Activated CD8-positive, alpha-beta memory T cell treated with anti-CD3 and anti-CD28 coated beads, Interleukin-2, amount 10 ng/mL, durations not matched to agents 7 days and 5 days (primary cell): ENCODE measurements at places on chromosomes 2 and 18.
A peak's percentile ranks its signal among the peaks of the same experiment; 100 is the strongest.

- H3K4me3 ChIP-seq = no peak overlapping the region
- peaks cover 3% of the 10 kb centered on the region for H3K36me3 ChIP-seq
- no peak overlapping the region for H3K27ac ChIP-seq
- DNase-seq = no peak
- no peaks in the 10 kb centered on the region for H3K4me1 ChIP-seq
- peaks cover 2% of the 10 kb centered on the region for H3K27me3 ChIP-seq
Measured at GRCh38 chr2:42410742-42411514, 49.9 kb upstream of the COX7A2L start.

GRCh38 chr2:196170213-196170605, 1.2 kb downstream of the STK17B start:
- H3K27ac ChIP-seq = peak overlapping the region; percentile 98
- H3K27me3 ChIP-seq = no peaks in the 10 kb centered on the region
- DNase-seq = peak; percentile 84

GRCh38 chr2:110659248-110659647, 18.6 kb downstream of the BUB1 start:
- H3K4me3 ChIP-seq = no peak overlapping the region
- peaks cover 22% of the 10 kb centered on the region for H3K4me1 ChIP-seq
- peak overlapping the region; percentile 8 for H3K27ac ChIP-seq

DNA sequence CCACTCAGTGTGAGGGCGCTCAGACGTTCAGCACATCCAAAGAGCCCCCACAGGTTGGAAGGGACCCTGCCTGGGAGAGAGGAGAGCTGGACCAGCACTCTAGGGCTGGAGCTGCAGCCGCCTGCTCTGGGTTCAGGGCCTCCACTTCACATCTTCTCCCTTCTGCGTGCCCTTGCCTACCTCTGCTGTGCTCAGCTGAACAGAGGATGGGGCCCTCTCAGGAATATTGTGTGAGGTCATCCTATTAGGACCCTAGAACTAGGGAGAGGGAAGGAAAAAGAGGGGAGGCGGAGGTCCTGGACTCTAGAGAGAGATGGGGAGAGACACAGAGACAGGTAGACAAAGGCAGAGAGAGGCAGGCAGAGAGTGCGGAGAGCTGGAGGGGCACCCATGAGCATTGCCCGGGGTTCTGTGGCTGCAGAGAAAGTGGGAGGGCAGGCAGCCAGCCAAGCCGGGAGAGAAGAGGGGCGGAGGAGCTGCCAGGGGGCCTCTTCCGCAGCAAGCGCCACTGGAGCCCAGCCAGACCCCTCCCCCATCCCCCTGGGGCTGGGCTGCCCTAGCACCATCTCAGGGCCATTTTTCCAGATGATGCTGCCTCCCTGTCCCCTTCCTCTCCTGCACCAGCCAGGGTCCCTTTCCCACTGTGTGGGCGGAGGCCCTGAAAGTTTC, 8.3 kb upstream of the TNS1 start:
- H3K4me1 ChIP-seq = peaks cover 4% of the 10 kb centered on the region
- no peaks in the 10 kb centered on the region for H3K36me3 ChIP-seq
- H3K27me3 ChIP-seq = peaks cover 44% of the 10 kb centered on the region
- DNase-seq = no peak
- no peak overlapping the region for H3K27ac ChIP-seq
- no peak overlapping the region for H3K4me3 ChIP-seq

- DNase-seq = no peak
- no peak overlapping the region for H3K4me3 ChIP-seq
- H3K36me3 ChIP-seq = peaks cover 4% of the 10 kb centered on the region
- peaks cover 21% of the 10 kb centered on the region for H3K4me1 ChIP-seq
- peaks cover 2% of the 10 kb centered on the region for H3K27me3 ChIP-seq
Measured at GRCh38 chr2:234074751-234075517, 24.4 kb downstream of the SPP2 start.

GRCh38 chr2:46776687-46777327, 138.8 kb downstream of the MCFD2 start:
- peaks cover 11% of the 10 kb centered on the region for H3K27me3 ChIP-seq
- H3K27ac ChIP-seq = no peak overlapping the region

GRCh38 chr2:16760426-16760825, 94.8 kb upstream of the CYRIA start:
- no peak overlapping the region for H3K27ac ChIP-seq
- DNase-seq = no peak
- no peaks in the 10 kb centered on the region for H3K4me1 ChIP-seq
- H3K4me3 ChIP-seq = no peak overlapping the region
- no peaks in the 10 kb centered on the region for H3K36me3 ChIP-seq

- DNase-seq = no peak
- no peaks in the 10 kb centered on the region for H3K36me3 ChIP-seq
- no peak overlapping the region for H3K27ac ChIP-seq
Measured at GRCh38 chr2:217652761-217653639, 349.8 kb downstream of the TNS1 start.

DNA sequence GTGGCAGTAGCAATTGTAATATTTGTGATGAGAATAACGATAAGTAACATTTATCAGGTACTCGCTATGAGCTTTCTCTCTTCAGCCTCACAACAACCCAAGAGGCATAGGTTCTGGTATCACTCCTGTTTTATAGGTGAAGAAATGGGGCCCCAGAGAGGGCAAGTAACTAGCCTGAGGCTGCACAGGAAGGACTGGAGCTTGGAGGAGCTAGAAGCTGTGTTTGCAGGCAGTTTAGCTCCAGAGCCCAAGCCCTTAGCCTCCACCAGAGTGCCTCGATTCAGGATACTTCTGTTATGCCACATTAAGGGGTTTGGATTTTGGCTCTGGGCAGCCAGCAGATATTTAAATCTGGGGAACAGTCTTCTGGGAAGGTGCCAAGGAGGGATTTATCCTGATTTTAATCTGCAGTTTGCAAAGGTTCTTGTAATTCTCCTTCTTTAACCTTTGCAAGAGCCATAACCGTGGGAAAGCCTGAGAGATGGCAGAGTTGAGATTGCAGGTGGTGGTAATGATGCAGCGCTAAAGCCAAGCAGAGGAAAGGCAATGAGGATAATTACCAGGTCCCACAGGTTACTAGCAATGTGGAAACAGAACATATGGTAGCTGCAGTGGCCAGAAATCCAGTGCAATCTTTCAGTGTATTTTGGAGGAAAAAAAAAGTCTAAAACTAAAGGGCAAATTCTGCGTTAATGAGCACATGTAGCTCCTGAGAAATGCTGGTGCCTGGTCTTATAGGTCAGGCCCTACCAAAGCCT, 9.1 kb downstream of the MOCOS start:
- no peaks in the 10 kb centered on the region for H3K4me1 ChIP-seq
- DNase-seq = peak; percentile 30
- H3K36me3 ChIP-seq = no peaks in the 10 kb centered on the region
- peaks cover 11% of the 10 kb centered on the region for H3K27me3 ChIP-seq
- no peak overlapping the region for H3K27ac ChIP-seq

GRCh38 chr2:126527836-126528490, 128.0 kb upstream of the GYPC start:
- no peaks in the 10 kb centered on the region for H3K4me1 ChIP-seq
- no peak overlapping the region for H3K27ac ChIP-seq
- H3K27me3 ChIP-seq = no peaks in the 10 kb centered on the region
- H3K36me3 ChIP-seq = no peaks in the 10 kb centered on the region
- DNase-seq = peak; percentile 75
- H3K4me3 ChIP-seq = no peak overlapping the region

DNA sequence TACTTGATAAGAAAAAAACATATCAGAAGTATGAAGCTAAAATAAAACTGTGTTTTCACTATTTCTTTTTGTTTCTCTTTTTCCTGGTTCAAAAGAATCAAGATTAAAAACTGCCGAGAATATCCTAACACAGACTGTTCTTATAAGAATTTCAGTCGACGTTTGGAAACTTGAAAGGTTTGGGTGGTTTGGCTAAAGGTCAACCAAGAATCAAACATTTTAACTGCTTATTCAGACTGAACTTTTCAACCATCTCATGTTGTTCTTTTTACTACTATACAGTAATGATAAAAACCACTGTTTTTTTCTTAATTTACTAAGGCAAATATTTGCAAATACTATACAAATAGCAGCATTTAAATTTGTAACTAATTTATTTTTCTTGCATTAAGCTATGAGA, 308.5 kb upstream of the TFPI start:
- no peak overlapping the region for H3K27ac ChIP-seq
- no peaks in the 10 kb centered on the region for H3K36me3 ChIP-seq
- H3K4me1 ChIP-seq = no peaks in the 10 kb centered on the region
- H3K4me3 ChIP-seq = no peak overlapping the region

DNA sequence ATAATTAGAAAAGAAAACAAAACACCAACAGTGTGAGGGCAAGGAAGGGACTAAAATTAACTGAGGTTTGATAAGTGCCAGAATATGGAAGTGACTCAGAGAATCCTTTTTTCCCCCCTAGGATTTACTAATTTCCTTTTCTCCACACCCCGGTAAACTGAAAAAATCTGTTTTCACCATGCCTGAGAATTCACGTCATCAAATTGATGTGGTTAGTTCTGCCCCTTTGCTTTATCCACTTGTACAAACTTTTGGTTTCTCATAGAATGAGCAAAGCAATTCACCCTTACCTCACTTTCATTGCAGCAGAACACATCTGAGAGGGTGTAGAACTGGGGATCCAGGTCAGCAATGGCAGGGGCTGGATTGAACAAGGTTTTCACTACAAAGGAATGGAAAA, 57.8 kb downstream of the RBKS start:
- no peak overlapping the region for H3K4me3 ChIP-seq
- H3K36me3 ChIP-seq = peaks cover 15% of the 10 kb centered on the region
- H3K27me3 ChIP-seq = no peaks in the 10 kb centered on the region
- H3K4me1 ChIP-seq = no peaks in the 10 kb centered on the region
- DNase-seq = no peak

- H3K27me3 ChIP-seq = no peaks in the 10 kb centered on the region
- no peak overlapping the region for H3K27ac ChIP-seq
- DNase-seq = no peak
Measured at GRCh38 chr2:234911271-234911670, 40.5 kb upstream of the SH3BP4 start.

GRCh38 chr2:121947674-121948073, 192.2 kb downstream of the TSN start:
- no peaks in the 10 kb centered on the region for H3K4me1 ChIP-seq
- H3K36me3 ChIP-seq = no peaks in the 10 kb centered on the region
- H3K27ac ChIP-seq = no peak overlapping the region
- no peak for DNase-seq
- peaks cover 6% of the 10 kb centered on the region for H3K27me3 ChIP-seq

GRCh38 chr18:12637901-12638643, 19.8 kb downstream of the SPIRE1 start:
- H3K4me1 ChIP-seq = peaks cover 8% of the 10 kb centered on the region
- DNase-seq = no peak
- H3K27me3 ChIP-seq = no peaks in the 10 kb centered on the region
- H3K36me3 ChIP-seq = no peaks in the 10 kb centered on the region
